ENCODE measurements at places on chromosomes 2 and 18. TPM values are rescaled to one million over a fixed set of nuclear protein-coding genes. Genes with fewer than 3 reads are reported as not detected.
A peak's percentile ranks its signal among the peaks of the same experiment; 100 is the strongest.

GRCh38 chr18:44181951-44182747 lies 498.5 kb upstream of the SETBP1 start:
- no peaks in the 10 kb centered on the region for H3K36me3 ChIP-seq
- DNase-seq: no peak
- H3K4me1 ChIP-seq: no peaks in the 10 kb centered on the region
- no peak overlapping the region for H3K4me3 ChIP-seq

DNA sequence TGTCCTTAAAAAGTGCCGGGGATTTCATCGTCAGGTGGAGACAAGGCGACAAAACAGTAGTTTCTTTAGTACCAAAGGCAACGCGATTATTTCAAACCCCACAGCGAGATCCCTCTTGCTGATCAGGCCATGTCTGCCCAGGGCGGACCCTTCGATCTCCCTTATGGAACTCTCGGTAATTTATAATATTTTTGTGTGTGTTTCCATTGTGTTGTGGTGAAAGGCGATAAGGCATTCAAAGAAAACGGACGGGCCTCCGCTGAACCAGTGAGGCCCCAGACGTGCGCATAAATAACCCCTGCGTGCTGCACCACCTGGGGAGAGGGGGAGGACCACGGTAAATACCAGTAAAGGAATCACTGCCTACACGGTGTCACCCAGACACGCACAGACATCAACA lies 1.4 kb upstream of the GAD1 start:
- DNase-seq: no peak
- H3K27me3 ChIP-seq: peaks cover 90% of the 10 kb centered on the region
- peak overlapping the region; percentile 64 for H3K4me3 ChIP-seq

KCNIP3 gene
- total RNA-seq: not detected

GRCh38 chr2:57160976-57161375 lies 885.6 kb upstream of the VRK2 start:
- H3K4me1 ChIP-seq: no peaks in the 10 kb centered on the region
- H3K4me3 ChIP-seq: no peak overlapping the region
- H3K27me3 ChIP-seq: no peaks in the 10 kb centered on the region
- no peak for DNase-seq

DNA sequence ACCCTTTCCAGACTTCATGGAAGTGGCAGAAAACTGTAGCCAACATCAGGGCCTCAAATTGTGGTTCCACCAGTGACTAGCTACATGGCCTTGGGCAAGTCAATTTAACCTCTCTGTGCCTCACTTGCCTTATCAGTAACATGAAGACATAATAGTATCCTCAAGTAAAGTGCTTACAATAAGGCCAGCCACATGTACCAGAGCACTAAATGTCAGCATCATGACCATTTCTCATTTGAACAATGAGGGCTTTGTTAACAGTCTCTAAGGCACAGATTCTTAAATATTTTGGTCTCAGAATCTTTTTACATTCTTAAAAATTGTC lies 5.8 kb upstream of the KCMF1 start:
- H3K4me1 ChIP-seq: peaks cover 31% of the 10 kb centered on the region
- H3K27me3 ChIP-seq: no peaks in the 10 kb centered on the region
- no peak overlapping the region for H3K27ac ChIP-seq
- DNase-seq: no peak

Data from stomach (tissue), 19 donors.